HCEC 1CT (cell line): ENCODE measurements at places on chromosomes 5 and 9.
A peak's percentile ranks its signal among the peaks of the same experiment; 100 is the strongest.

GRCh38 chr9:122991370-122991830 lies 42.1 kb upstream of the GPR21 start:
- DNase-seq: peak; percentile 87

DNA sequence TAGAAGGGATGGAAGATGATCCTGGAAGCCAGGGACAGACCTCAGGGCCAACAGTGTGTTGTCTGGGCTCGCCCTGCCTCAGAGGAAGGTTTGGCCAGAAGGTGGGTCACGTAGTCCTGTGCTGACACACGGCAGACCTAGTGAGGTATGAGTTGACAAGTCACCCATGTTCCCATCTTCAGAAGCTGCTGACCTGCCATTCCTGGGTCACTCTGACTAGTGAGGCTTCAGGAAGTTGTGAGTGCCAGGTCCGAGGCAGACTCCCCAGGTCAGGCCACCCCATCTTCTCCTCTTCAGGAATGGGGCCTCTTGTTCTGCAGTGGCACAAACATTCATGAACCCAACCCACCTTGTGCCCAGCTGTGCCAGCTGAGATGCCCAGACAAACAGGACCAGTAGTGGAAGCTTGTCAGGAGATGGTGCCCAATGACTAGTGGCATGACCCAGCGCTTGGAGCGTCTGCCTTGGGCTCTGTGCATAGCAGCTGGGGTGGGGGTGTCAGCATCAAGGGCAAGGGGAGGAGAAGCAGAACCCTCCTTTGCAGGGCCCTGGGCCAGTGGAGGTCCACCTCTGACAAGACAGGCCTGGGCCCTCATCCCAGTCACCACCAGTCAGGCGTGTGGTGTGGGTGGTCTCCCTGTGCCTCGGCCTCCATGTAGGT lies 16.8 kb upstream of the ANGPTL2 start:
- DNase-seq: no peak

DNA sequence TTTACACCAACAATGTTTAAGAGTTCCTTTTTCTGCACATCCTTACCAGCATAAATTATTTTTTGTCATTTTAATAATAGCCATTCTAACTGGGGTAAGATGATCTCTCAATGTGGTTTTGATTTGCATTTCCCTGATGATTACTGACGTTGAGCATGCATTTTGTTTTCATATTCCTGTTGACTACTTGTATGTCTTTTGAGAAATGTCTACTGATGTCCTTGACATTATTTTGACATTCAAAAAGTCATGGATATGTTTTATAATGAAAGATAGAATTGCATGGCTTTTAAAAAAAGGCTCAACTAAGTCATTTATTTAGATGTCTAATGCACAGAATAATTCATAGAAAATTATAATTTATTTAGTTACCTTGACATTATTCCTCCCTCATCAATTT lies 381.6 kb upstream of the C9orf72 start:
- no peak for DNase-seq

DNA sequence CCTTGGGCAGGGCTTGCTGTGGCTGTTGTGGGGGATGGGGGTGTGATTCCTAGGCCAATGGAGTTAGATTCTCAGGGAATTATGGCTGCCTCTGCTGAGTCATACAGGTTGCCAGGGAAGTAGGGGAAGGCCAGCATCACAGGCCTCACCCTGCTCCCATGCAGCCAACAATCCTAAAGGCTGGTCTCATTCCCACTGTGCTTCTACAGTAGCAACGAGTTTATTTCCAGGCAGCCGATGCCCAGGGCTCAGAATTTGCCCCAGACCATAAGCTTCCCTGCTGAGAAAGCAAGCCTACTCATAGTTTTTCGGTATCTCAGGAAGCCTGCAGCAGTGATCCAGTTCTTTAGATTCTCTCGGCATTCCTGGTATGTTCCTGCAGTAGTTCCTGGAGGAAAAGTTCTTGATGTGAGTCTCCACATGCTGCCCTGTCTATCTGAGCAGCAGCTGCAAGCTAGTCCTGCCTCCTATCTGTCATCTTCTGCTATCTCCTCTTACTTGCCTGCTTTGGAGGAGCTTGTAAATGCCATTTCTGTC lies 59.3 kb upstream of the SELENOP start:
- no peak for DNase-seq

GRCh38 chr9:112754578-112754977 lies 4.0 kb downstream of the SNX30 start:
- no peak for DNase-seq

DNA sequence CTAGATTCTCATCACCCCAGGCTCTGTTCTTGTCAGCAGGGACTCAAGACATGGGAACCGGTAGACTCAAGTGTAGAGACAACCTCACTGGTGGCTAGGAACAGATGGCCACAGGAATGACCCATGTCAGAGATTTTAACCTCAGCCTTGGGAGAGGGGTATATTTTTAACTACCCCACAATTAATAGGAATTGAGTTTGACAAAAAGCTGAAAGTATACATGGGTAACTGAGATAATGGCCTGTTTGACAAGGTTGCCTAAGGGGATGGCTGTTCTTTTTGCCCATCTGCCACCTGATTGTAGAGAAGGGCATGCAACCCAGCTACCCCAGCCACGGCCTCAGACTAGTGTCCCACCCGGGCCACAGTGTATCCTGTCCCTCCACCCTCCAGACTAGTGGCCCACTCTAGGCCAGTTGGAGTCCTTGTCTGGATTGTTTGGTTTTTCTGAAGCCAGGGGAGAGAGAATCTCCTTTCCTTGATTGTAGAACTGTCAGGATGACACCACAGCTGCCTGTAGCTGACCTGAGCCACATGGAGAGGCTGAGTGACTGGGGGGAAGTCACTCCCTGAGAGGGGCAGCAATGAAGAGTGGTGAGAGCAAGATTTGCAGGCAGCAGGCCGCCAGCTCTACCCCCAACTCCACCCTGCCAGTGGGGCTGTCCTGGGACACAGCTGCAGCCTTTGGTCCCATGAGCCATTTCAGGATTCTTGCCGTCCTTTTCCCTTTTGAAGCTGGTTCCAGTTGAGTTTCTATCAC lies 14.6 kb upstream of the ANGPTL2 start:
- no peak for DNase-seq

DNA sequence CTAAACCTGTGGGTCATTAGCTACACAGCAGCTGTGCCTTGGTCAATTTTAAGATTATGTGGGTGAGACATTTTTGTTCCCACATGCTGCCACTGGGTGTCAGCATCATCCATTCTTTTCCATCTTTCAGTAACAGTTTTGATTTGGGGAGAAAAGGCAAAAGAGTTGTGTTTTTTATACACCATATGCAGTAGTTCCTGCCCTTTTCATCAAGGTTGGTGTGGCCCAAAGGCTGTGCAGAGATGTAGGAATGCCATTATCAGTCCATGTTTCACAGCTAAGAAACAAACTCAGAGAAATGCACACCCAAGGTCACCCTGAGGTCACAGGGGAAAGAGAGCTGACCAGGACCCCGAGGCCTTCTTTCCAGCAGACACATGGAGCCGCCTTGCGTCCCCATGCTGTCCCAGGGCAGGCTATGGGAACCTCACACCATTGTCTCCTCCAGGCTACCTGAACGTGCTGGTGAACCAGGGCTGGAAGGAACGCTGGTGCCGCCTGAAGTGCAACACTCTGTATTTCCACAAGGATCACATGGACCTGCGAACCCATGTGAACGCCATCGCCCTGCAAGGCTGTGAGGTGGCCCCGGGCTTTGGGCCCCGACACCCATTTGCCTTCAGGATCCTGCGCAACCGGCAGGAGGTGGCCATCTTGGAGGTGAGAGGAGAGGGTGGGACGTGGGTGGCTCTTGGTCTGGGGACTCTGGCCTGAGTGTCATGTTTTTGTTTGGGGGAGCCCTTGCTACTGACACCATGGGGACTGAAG lies 27.8 kb upstream of the GRPEL2 start:
- peak; percentile 47 for DNase-seq

DNA sequence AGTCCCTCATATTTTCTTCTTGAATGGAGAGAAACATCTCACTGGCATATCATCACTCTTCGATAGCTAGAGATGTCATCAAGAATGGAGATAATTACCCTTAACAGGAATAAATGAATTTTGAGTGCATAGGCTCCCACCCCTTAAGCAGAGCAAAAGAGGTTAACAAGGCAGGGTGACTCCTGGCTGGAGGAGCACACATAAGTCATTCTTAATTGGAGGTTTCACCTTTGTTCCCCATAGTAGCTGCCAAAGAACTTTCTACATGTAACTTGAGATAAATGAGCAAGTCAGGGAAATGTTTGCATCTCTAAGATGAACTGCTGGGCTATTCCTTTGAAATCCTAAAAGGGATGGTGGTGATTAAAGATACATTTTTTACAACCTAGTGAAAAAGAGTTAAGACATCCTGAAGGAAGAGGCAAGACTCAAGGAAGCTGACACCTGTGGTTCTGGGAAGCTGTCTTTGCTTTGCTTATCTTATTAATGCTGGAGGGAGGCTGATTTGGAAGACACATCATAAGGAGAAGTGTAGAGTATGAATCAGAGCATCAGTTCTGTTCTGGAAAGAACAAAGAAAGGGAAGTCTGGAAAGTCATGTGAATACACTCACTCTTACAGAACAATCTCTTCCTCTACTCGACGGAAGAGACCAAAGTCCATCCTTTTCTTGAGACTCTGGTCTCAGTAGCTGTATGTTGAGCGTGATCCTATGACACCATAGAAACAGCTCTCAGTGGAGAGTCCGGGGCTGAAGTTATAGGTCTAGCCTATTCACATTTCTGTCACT lies 326.3 kb downstream of the OSTF1 start:
- no peak for DNase-seq

DNA sequence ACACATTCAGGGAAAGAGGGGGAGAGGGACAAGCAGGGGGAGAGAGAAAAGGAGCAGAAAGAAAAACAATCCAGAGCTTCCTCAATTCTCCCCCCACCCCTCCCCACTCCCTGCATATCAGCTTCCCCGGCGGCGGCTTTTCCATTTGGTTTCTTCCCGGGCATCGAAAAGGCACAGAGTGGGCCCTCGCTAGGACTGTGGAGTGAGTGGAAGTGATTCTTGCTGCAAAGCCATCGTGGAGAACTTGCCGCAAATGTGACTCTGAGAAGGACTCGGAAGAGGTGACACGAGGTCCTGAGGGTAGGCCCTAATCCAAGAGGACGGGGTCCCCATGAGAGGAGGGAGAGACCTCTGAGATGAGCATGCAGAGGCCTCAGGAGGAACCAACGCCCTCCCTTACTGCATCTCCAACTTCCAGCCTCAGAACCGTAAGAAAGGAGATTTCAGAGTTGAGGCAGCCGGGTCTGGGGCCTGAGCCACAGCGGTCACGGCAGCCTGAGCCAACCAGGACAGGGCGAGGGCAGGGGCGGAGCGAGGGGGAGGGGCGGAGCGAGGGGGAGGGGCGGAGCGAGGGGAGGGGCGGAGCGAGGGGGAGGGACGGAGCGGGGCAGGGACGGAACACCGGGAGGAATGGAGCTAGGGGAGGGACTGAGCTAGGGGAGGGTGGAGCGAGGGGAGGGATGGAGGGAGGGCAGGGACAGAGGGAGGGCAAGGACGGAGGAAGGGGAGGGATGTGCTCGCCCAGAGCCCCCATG lies 21.2 kb upstream of the SARDH start:
- peak; percentile 19 for DNase-seq

- no peak for DNase-seq
These were observed 21.5 kb downstream of the OBP2B start for GRCh38 chr9:133187561-133188005.

- no peak for DNase-seq
These were observed 363.7 kb downstream of the CSNK1G3 start for GRCh38 chr5:123875561-123876275.
